ENCODE measurements at places on chromosomes 6 and 20.

DNA sequence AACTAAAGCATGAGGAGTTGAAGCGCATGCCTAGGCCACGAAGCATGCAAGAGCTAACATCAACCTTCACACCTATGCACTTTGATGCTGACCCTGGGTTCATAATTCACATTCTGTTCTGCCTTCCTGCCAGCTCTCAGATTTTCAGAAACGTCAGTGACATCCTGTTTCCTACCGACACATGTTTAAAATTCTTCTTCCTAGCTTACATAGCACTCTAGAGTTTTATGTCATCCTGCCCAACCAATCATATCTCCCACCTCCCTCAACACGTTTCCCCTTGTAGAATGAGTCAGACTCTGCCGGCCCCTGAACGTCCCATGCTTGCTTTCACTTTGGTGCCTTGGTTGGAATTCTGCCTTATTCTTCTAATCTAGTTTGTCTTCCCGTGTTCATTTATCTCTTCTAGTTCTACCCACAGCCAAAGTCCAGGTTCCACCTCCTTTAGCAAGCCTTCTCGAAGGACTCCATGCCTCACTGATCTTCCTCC is 97.2 kb upstream of the MAP7 start:
- peak; percentile 47 for DNase-seq

DNA sequence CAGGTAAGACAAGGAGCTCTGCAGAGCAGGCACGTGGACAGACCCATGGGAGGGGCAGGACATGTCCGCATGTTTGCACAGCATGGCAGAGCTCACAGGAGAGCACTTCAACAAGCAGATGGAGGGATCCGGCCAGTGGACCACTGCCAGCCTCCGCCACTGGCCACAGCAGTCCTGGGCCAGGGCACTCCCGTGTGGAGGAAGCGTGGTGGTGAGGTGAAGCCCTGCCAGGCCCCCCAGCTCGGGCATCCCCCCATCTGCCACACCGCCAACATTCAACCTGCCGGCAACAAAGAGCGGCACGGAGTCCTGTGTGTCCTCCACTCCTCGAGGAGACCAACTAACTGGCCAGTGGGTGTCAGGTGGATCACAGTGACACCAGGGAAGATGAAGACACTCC is 104.3 kb upstream of the AGPAT4 start:
- no peak for DNase-seq

GRCh38 chr20:45366631-45367030 is 3.7 kb downstream of the SYS1 start:
- no peak for DNase-seq

- DNase-seq: no peak
Measured at GRCh38 chr6:84728602-84729001, 35.8 kb downstream of the TBX18 start.

DNA sequence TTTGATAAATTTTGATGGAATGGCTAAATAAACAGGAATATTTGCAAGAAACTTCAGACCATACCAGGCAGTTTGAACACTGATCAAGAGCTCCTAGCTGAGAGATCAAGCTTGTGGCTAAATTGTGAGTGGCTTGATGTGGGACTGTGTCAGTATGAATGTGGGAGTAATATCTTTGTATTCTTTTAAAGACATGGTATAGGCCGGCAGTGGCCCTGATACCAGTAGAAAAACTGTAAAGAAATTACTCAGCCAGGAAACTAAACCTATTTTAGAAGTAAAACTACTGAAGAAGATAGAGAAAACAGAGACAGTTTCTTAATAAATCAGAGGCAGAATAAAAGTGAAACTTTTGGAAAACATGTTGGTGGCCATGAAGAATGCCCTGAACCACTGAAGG is 608.4 kb upstream of the SYNCRIP start:
- no peak for DNase-seq

GRCh38 chr6:108242721-108243120 is 18.1 kb downstream of the SNX3 start:
- DNase-seq: no peak

GRCh38 chr6:7254980-7255835 is 57.8 kb downstream of the SSR1 start:
- no peak for DNase-seq

- DNase-seq: no peak
Measured at GRCh38 chr6:164069350-164069990, 655.0 kb downstream of the QKI start.

GRCh38 chr6:40526036-40526435 is 61.1 kb downstream of the LRFN2 start:
- DNase-seq: no peak

- DNase-seq: peak; percentile 5
Measured at GRCh38 chr6:134822920-134823709, 126.8 kb downstream of the ALDH8A1 start.

GRCh38 chr6:85494547-85495536 is 45.0 kb downstream of the NT5E start:
- no peak for DNase-seq

DNA sequence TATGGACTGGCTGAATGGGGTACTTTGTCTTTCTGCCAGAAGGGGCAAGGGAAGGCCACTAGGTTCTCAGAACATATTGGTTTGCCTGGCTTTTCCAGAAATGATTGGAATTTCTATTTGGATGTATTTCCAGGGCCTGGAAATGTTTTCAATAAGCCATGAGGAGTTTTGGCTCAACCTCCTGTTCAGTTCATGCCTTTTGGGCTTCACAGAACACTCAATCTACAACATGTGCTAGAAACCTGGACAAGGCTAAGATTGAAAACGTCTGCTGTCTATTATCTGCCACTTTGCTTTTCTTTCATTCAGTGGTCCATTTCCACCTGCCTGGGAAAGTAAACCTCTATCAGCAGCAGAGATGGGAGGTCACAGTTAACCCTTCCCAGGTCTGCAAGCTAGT is 793.4 kb downstream of the TENT5A start:
- no peak for DNase-seq

- DNase-seq: no peak
Measured at GRCh38 chr6:87697581-87698546, 4.2 kb downstream of the AKIRIN2 start.

- DNase-seq: no peak
Measured at GRCh38 chr6:17361013-17361412, 32.4 kb upstream of the CAP2 start.
